ENCODE measurements at places on chromosomes 4 and X.

- DNase-seq, result no peak
Observed at GRCh38 chr4:183200453-183200852, 101.4 kb downstream of the WWC2 start.

- no peak for DNase-seq
Observed at GRCh38 chr4:80213117-80213815, 16.0 kb downstream of the PRDM8 start.

- DNase-seq, result no peak
Observed at GRCh38 chr4:174418640-174419212, 103.6 kb downstream of the HPGD start.

DNA sequence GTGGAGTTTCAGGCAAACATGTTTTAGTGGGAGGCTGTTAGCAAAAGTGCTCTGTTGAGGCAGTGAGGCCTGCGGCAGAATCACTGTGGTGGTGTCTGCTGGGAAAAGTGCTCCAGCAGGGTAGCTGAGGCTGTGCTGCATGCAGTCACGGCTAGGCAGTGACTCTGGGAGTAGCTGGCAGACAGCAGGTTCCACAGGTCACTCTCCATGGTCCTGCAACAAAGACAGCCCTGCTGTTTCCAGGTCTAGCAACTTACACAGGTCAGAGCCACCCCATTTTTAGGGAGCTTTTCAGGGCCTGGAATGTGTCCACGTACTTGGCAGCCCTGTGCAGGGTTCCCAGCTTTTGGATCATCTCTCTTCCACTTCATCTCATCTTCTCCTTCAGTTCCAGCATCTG is 184.3 kb downstream of the NAA11 start:
- no peak for DNase-seq

DNA sequence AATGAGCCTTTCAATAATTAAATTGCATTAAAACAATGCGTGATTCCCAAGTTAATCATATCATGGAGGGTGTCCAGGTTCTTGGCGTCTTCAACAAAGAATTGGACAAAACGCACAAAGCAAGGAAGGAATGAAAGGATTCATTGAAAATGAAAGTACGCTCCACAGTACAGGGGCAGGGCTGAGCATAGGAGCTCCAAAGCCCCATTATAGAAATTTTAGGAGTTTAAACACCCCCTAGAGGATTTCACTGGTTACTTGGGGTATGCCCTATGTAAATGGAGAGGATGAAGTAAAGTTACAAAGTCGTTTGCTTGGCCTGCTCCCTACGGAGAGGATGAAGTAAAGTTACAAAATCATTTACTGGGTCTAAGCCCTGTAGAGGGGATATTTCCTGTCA is 1910.4 kb downstream of the C4orf33 start:
- DNase-seq, result no peak

DNA sequence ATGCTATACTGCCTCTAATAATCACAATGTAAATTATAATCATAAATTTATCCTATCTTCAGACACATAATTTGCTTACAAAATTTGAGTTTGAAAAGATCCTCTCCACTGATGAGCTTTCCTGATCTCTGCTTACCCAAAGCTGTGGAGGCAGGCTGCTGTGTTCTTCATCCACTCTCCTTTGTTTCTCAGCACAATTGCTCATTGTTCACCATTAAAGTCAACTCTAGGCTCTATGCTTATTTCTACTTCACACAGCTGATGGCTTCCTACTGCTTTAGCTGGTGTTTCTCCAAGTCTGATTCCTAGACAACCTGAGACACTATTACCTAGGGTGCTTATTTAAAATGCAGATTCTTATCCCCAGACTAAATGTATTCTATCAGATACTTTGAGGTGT is 319.7 kb downstream of the PCDH18 start:
- DNase-seq, result no peak

- DNase-seq, result no peak
Observed at GRCh38 chr4:37795581-37796195, 30.8 kb upstream of the PGM2 start.

- no peak for DNase-seq
Observed at GRCh38 chr4:43560047-43560446, 667.5 kb downstream of the GRXCR1 start.

DNA sequence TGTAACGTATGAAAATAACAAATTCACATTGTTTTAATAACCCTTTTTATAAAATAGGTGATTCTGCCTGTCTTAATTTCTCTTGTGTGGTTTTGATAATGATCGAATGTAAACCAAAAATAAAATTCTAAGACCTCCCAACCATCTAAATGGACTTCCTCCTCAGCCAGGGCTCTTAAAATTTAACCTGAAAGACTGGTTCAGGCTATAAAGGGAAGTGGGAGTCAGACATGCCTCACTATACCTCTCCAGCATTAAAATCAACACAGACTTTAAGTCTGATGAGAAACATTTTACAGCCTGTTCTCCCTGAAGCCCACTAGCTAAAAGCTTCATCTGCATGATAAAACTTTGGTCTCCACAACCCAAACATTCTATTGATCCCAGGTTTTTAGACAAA is 97.6 kb upstream of the STIM2 start:
- no peak for DNase-seq

GRCh38 chr4:94446386-94446785 is 5.4 kb upstream of the PDLIM5 start:
- no peak for DNase-seq

- no peak for DNase-seq
Observed at GRCh38 chr4:124684301-124684700, 28.2 kb downstream of the ANKRD50 start.

DNA sequence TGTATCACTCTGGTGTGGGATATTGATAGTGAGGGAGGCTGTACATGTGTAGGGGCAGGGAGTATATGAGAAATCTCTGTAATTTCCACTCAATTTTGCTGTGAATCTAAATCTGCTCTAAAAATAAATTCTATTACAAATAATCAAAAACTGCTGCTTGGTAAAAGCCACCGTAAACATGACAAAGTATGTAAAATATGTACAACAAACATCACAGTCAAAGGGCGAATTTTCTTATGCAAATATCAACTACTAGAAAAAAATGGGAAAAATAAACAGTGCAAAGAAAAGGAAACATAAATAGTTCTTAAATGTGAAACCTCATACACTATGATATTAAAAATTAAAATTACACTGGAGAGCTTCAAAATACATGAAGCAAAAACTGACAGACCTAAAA is 105.1 kb upstream of the DCLK2 start:
- DNase-seq, result no peak

DNA sequence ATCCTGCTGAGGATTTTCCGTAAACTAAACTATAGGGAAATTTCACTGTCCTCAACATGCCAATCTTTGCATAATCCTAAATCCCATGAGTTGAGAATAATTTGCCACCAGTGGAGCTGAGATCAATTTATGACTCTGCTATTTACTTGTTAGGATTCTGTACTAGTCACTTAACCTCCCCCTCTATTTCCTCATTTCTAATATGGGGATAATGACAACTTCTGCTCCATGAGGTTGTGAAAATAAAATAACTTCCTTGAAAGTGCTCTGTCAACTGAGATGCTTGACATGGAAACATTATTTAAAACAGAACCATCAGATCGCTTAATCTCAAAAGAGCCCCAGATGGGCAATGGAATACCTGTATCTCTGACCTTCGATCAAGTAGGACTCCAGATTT is 2.6 kb upstream of the FGF16 start:
- no peak for DNase-seq

DNA sequence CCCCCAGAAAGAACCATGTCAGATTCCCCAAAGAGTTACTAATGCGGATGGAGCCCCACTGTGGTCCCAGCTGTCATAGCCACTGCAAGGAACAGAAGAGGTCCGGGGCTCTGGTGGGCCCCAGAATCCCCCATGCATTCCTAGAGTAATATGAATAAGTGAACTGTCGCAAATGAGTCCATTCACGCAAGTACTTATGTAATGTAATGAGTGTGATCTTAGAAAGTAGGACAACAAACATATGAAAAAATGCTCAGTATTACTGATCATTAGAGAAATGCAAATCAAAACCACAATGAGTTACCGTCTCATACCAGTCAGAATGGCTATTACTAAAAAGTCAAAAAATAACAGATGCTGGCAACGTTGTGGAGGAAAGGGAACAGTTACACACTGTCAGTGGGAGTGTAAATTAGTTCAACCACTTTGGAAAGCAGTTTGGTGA is 141.5 kb upstream of the RBPJ start:
- DNase-seq, result no peak

- no peak for DNase-seq
Observed at GRCh38 chr4:137510557-137511265, 21.6 kb downstream of the PCDH18 start.

DNA sequence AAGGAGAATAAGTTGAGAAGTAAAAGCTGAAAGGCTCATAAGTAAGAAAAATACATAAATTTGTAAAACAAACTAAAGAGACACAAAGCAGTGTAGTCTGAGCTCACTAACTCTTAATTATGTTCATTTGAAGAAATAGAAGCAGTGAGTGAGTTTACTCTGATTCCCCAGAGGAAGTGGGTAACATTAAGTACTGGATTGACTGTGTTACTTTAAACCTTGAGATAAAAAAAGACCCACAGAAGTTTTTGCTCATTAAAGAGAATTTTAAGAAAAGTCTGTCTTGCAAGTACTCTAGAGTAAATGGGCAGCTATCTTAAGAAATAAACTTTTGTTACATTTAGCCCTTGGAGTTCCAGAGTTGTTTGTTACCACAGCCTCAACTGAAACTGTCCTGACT is 2466.9 kb downstream of the PCDH7 start:
- no peak for DNase-seq

GRCh38 chrX:20789103-20789502 is 522.4 kb upstream of the RPS6KA3 start:
- DNase-seq, result no peak

DNA sequence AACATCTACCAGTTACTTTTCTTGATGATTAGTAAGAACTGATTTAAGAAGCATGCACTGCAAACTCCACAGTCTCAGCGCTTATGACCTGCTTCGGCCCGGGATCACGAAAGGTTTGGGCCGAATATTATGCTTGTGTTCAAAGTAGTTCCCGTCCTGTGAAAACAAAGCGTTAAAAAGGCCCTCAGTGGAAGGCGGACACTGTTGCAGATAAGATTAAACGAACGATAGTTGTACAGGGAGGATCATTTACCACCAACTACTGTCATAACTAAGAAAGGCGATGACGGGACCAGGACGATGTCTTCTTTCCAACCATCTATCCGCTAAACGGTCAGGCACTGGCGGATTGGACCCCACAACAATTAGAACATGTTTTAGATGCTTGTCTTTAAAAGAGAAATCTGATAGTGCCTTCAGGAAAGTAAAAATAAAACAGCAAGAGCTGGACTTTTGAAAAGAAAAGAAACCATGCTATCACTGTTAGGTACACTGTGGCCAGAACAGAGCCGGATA is 21.1 kb downstream of the PDLIM3 start:
- no peak for DNase-seq

- no peak for DNase-seq
Observed at GRCh38 chr4:159101988-159102621, 774 bp upstream of the RAPGEF2 start.

- DNase-seq, result no peak
Observed at GRCh38 chr4:54727346-54727745, 69.6 kb downstream of the KIT start.

- no peak for DNase-seq
Observed at GRCh38 chr4:171378323-171378722, 434.9 kb upstream of the GALNTL6 start.

- no peak for DNase-seq
Observed at GRCh38 chr4:91267543-91267942, 1036.2 kb upstream of the GRID2 start.

- no peak for DNase-seq
Observed at GRCh38 chr4:74464291-74464690, 19.4 kb downstream of the AREG start.

DNA sequence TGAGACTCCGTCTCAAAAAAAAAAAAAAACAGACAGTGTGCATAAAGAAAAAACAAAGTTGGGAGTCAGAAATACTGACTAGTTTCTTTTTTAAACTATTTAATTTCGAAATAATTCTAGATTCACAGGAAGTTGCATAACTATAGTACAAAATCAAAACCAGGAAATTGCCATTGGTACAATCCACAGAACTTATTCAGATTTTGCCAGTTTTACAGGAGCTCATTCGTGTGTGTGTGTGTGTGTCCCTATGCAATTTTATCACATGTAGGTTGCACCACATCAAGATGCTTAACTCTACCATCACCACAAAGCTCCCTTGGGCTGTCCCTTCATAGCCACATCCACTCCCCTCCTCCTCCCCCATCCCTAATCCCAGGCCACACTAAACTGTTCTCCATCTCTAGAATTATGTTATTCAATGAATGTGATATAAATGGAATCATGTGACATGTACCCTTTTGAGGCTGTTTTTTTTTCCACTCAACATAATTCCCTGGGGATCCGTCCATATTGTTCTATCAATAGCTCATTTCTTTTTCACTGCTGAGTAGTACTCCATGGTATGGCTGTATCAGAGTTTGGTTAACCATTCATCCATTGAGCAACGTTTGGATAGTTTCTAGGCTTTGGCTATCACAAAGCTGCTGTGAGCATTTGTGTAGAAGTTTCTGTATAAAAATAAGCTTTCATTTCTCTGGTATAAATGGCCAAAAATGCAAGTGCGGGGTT is 16.3 kb upstream of the DDX3X start:
- no peak for DNase-seq

DNA sequence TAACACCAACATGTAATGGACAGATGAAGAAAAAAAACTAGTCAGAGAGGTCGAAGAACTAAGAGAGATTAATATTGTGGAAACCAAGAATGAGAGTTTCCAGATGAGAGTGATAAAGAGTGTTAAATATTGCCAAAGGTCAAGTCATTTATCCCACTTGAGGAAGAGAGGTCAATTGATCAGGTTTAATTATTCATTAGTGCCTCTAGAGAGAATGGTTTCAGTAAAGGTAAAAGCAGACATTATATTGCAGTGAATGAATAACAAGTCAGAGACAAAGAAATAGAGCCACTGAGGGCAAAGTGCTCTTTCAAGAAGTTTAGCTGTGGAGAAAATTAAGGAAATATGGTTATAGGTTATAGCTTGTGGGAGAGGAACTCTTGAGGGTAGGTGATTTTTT is 263.1 kb downstream of the GUCY2F start:
- DNase-seq, result no peak

GRCh38 chr4:139858436-139859205 is 193.0 kb downstream of the MGST2 start:
- DNase-seq, result no peak

DNA sequence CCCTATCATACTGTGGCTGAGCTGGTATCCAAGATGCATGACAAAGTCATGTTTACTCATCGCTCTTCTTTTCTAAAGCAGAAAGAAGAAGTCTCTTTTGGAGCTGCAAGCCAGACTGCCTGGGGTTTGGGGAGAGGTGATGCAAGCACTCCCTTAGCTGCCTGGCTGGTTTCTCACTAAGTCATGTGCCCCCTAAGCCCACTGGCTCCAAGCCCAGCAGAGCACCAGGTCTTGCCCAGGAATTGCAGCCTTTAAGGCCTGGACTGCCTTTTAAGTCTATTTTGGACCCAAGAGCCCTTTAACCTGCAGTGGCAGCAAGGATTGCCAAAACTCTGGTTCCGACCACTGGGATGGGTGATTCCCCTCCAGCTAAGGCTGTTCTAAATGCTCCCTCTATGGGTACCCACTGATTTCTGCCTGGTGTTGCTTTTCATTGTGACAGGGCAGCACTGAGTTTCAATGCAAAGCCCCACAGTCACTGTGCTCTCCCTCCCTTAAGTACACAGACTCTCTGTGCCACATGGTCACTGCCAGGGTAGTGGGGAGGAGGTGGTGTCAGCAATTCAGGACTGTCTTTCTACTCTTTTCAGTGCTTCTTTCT is 548.6 kb downstream of the TLL1 start:
- no peak for DNase-seq
